Activated naive CD4-positive, alpha-beta T cell treated with anti-CD3 and anti-CD28 coated beads, Interleukin-2, amount 50 U/mL, for 72 hours (primary cell): ENCODE measurements at places on chromosomes 11 and 22.

DNA sequence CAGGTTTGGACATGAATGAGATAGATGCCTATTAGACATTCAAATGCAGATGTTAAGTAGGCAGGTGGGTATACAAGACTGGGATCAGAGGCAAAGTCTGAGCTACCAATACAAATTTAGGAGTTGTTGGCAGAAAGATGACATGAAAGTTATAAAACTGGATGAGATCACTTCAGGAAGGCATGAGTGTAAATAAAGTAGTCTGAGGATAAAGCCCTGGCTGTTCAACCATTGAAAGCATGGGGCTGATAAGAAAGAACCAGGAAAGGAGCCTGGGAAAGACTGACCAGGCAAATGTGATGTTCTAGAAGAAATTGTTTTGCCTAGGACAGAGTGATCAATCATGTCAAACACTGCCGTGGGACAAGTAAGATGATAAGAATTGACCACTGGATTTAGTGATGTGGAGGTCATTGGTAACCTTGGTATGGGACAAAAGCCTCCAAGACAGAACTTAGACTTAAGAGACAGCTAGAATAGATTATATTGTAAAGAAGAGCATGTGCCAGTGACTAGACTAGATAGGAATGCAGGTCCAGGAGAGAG is 98.5 kb downstream of the EHF start:
- DNase-seq = no peak

DNA sequence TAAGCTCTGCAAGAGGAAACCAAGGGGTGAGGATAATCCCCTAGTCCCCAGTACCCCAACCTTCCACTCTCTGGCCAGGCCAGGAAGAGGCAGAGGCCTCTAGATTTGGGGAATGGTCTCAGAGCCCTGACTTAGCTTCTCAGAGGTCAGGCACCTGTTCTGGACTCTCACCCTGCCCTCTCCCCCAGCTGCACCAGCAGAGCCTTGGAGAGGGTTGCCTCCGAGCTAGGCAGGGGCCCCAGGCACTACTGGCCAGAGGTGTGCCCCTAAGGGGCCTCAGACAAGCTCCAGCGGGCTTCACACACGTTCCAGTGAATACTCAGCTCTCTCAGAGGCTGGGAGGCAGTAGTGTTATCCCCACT is 8.0 kb downstream of the FREY1 start:
- no peak for DNase-seq

DNA sequence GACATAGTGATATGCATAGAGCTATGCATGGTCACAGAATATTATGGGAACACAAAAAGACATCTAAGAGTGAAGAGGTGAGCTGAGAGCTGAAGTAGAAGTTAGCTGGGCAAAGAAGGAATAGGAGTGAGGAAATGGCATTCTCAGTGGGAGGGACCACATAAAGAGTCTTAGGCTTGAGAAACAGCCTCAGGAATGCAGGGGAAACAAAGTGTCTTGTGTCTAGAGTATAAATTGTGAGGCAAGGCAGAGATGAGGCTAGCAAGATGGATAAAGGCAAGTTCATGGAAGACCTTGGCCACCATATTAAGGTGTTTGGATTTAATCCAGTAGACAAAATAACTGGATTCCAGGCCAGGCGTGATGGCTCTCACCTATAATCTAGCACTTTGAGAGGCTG is 40.6 kb upstream of the CRTAM start:
- DNase-seq = no peak

DNA sequence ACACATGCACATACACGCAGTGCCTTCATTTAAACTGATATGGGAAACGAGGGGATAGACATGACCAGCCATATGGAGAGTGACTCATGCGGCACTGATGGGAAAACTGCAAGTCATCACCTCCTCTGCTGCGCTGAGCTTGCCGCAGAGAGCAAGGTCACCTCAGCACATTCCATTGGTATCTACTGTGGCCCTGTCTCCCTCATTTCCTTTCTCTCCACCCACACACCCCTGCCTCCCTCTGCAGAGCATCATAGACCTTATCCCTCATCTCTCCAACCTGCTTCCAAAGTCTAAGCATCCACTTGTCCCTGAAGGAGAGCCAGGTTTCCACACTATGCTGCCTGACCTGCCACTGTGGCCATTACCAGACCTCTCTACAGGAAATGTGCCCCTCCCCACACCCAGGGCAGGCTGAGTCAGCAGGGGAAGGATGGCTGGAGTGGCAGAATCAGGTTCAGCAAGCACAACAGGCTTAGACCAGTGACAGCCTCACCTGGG is 116.9 kb upstream of the SNX19 start:
- DNase-seq = no peak

GRCh38 chr11:11973866-11974265 is 34.6 kb downstream of the DKK3 start:
- DNase-seq = no peak
